Stimulated activated CD4-positive, alpha-beta T cell treated with anti-CD3 and anti-CD28 coated beads, Interleukin-1b, Interleukin-23, amount 100 ng/mL, for 1 hour (primary cell): ENCODE measurements at places on chromosomes 7 and 10.

DNA sequence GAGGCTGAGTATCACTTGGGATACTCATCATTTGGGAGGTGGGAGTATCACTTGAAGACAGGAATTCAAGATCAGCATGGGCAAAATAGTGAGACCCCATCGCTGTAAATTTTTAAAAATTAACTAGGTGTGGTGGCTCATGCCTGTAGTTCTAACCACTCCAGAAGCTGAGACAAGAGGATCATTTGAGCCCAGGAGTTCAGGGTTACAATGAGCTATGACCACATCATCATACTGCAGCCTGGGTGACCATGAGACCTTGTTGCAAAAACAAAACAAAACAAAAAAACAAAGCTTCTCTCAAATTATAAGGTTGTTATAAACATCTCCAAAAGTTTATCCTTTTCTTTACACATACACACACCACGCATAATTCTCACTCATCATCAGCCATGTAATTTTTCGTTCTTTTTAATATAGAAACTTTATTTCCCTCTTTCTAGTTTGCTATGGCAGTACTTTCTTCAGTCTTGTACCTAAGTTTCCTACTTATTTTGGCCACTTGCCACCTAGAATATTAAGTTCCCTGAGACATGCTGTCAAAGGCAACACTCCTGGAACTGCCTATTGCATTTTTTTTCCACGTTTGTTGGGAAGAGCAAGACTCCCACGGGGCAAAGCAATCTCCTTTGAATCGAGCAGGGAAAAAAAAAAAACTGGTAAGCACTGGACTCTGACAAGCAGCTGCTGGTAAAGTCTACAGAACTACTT is 37.1 kb downstream of the SKIDA1 start:
- DNase-seq = no peak

DNA sequence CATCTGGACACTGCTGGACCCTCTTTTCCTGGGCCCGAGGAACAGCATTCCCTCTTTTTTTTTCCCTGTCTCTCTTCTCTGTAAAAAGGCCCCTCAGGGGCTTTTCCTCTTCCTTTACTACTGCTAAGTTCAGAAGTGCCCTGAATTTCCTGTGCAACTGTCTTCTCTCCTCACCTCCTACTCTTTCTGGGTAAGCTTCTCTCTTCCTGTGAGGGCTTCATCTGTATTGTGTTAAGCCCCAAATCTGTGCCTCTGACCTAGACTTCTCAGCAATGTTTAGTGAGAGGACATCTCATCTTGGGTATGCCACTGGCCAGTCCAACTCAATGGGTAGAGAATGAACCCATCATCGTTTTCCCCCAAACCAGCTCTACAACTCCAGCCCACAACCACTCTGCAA is 174.2 kb downstream of the PTEN start:
- no peak for DNase-seq

- DNase-seq = no peak
Observed at GRCh38 chr7:7789551-7789988, 71.2 kb upstream of the RPA3 start.

- DNase-seq = no peak
Observed at GRCh38 chr7:151484971-151485707, 34.6 kb downstream of the RHEB start.

DNA sequence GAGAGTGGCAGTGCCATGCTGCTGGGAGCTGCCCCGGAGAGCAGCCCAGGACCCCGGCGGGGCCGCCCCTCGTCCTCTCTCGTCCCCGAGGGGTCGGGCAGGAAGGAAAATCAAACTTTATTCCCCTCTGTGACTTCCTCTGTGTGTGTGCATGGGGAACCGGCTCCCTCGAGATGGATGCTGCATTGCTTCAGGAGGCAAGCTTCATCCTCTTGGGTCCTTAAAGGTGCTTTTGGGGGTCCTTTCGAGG is 726 bp downstream of the MCU start:
- no peak for DNase-seq

DNA sequence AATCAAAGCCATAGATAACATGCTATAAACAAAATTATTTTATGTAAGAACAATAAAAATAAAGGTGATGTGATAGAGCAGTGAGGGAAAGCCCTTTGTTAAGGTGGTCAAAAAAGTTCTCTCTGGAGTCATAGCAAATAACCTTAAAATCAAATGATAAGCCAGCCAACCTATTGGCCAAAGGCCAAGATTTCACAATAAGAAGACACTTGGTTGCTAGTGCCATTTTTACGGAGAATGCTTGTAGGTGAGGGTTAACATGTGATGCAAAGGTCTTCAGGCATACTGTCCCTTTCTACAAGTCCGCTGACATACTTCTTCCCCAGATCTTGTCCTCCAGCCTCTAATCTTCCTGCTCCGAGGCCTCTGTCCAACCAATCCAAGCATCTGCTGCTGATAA is 98.2 kb upstream of the ARID5B start:
- DNase-seq = no peak

DNA sequence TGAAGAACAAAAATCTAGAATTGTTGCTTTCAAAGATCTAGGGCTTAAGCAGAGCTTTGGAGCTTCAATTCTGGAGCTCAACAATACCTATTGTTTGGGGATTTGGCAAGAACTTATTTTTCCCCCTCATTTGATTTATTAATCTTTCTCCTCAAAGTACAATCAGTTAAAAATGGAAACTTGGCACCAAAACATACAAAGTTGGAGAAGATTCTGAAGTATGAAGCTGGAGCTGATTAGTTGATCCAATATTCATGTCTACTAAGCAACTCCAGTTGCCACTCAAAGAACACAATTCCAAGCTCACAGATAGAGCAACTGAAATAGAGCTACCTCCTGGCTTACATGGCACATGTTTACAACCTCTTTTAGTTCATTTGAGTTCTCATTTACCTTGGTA is 3.8 kb downstream of the FAM13C start:
- no peak for DNase-seq

DNA sequence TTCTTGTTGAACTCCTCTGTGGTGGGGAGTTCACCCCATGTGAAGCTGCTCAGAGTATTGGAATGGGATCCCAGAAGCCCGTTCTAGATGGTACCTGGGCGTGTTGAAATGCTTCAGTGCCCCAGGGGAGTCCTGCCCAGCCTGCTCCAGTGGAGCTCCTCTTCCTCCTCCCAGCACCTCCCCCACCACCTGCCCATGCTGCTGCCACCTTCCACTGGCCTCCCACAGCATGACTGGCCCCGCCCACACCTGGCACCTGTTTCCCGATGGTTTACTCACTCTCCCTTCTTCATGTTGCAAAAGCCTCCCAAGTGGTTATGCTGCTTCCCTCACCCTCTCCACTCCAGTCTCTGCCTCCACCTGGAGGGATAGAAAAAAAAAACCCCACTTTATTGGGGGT is 32.2 kb upstream of the PCBD1 start:
- no peak for DNase-seq

- DNase-seq = peak; percentile 49
Observed at GRCh38 chr10:73771722-73772280, 10.0 kb upstream of the CHCHD1 start.

GRCh38 chr7:55244006-55244745 is 121.0 kb upstream of the LANCL2 start:
- no peak for DNase-seq

GRCh38 chr10:119101366-119102098 is 2.4 kb upstream of the DENND10 start:
- no peak for DNase-seq

GRCh38 chr7:143454091-143454680 is 10.9 kb downstream of the TAS2R60 start:
- DNase-seq = no peak

DNA sequence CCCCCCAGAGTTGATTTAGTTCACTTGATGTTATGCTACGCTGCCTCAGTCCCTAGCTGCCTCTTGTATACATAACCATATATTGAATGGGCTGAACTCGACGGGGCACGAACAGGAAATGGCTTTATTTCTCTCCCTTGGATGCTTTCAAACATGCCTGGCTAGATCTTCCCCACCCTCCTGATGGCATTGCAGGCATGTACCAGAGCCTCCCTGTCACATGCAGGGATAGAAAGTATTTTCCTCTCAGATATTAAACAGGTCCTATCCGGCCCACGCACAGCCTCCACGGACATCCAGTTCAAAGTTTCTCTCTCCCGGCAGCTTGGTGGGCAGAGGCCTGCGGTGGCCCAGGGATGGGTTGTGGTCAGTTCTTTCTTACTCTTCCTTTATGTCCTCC is 422.1 kb downstream of the RPS24 start:
- no peak for DNase-seq

DNA sequence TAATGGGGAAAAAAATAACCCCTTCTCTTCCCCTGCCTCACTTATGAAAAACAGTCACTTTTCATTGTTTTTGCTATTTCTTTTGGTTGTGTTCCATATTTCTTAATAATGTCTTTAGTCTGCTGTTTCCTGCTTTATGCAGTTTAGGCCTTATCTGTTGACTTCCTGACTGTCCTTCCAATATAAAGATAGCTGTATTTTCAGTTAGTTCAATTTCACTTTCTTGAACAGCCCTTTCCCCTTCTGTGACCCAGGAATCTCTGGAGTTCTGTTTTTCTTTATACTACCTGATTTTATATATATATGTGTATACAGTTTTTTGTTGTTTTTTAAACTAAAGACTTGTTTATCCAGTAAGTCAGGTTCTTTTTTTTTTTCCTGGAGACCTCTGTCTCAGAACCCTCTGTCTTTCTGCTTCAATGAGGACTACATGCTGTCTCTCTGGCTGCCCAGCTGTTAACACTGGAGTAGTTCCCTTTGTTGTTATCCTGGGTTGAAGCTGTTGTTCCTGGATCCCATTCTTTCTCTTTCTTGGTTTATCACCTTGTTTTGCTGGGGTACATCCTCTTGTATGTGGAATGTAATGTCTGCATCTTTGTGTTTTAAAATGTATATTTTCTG is 87.2 kb downstream of the GSDME start:
- no peak for DNase-seq

DNA sequence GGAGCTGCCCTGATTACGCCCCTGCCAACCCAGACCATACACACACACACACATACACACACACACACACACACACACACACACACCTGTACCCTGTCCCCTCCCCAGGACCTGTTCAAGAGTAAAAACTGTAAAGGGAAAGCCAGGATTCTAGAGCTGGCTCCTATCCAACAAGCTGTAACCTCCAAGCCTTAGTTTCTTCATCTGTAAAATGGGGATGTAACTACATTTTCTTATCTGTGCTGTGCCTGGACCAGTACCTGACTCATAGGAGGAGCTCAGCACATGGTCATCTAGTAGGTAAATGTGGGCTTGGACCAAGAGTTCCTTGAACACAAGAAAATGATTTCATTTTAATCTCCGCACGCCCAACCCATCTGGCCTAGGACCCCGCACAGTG is 128.8 kb downstream of the ZMIZ1 start:
- no peak for DNase-seq

DNA sequence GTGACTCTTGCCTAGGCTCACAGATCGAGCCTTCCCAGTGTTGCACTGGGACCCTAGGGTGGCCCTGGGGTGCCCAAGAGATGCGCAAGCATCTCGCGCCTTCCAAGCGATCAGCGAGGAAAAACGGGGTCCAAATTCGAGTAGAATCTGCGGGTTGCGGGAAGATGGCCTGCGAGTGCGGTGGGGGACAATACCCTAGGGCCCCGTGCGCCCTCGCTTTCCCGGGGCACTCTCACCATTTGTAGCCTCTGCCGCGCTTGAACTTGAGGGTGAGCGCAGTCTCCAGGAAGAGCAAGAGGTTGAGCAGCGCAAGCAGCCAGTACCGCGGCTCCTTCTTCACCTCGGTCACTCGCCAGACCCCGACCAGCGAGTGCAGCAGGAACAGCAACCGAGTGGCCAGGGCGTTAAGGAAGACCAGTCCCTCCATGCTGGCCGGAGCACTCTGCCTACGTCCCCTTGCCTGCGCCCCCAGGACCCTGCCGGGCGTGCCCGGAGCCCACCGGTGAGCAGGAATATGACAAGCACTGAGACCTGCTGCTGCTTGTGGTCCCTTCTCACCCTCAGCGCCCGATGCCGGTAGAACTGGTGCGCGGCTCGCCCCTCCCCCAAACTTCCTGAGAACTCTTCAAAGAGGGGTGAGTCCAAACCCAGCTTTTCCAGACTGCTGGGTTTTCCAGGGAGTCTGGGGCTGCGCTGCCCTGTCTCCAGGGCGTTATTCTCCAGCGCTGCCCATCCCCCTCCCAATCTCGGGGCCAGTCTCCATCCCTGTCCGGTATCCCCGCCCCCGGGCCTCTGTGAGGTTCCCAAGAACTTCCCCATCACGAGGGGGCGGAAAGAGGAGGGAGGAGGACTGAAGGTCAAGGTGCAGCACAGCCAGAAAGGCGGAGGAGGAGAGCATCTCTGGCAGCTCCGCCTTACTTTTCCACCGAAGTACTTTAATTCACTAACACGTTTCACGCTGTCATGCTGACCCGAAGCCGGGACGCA is at the start of gene TMEM26:
Gene TMEM26 (minus strand): TSS at position 727 of the 987 bp plus-strand sequence. CDS start 300 bp downstream, at position 427.
- no peak for DNase-seq

- DNase-seq = no peak
Observed at GRCh38 chr7:133509822-133510221, 256.9 kb downstream of the EXOC4 start.

DNA sequence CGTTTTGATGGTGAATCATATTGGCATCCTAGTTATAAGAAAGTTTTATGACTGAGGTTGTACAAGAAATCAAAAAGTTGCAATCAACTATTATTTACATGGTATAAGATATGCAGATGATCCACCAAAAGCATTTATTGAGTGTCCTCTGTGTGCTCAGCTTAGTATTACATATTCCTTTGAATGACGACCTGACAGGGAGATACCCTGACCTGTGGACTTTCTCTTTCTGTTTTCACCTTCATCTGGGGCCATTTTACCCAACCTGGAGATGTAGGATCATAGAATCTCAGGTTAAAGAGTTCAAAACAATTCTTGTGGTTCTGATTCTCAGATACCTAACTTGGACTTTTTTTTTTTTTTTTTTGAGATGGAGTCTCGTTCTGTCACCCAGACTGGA is 269.1 kb upstream of the SORCS1 start:
- DNase-seq = no peak

GRCh38 chr10:985361-985760 is 2.9 kb upstream of the GTPBP4 start:
- no peak for DNase-seq

GRCh38 chr10:43965033-43965917 is 316.6 kb upstream of the ZNF32 start:
- no peak for DNase-seq

DNA sequence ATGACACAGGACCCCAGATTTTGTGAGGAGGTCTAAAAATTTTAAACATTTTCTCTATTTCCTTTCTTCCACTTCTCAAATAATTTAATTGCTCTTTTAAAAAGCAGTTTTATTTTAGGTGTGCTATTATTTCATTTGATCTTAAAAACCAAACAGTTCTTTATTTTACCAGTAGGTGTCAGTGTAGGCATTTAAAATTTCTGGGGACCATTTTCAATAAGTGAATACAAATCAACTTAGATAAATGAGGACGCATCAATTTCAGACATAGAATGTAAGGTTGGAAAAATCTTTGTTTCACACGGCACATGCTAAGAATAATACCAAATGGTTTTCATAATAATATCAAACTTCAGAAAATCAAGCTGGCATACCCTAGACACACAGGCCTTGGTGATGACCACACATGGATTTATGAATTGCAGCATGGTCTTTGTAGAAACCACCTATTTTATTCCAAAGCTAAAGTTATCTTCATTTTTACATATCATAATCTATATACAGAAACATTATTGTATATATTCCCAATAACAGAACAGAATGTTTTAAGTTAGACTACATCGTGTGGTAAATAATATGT is 127.6 kb upstream of the SLC26A5 start:
- no peak for DNase-seq

- no peak for DNase-seq
Observed at GRCh38 chr10:4127518-4128315, 342.7 kb upstream of the KLF6 start.

GRCh38 chr7:154442939-154443338 is 390.7 kb downstream of the DPP6 start:
- DNase-seq = no peak
